ENCODE measurements at places on chromosomes 5 and 9. TPM values are rescaled to one million over a fixed set of nuclear protein-coding genes. Genes with fewer than 3 reads are reported as not detected.

DNA sequence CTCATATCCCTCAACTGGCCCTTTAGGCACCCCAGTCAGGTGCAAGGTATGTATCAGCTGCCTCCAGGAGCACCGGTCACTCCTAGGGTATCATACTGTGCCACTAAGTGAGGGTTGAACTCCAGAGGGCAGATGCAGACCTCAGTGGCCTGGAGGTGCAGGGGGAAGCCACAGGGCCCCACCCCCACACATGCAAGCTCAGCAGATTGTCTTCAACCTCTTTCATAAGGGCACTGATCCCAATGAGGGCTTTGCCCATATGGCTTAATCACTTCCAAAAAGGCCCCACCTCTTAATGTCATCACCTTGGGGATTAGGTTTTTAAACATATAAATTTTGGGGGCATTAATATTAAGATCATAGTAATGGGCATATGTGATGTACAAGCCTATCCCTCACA is 28.2 kb downstream of the BAAT start:
- no peaks in the 10 kb centered on the region for H3K36me3 ChIP-seq
- H3K4me3 ChIP-seq: no peak overlapping the region
- no peaks in the 10 kb centered on the region for H3K27me3 ChIP-seq
- no peak overlapping the region for H3K27ac ChIP-seq

DNA sequence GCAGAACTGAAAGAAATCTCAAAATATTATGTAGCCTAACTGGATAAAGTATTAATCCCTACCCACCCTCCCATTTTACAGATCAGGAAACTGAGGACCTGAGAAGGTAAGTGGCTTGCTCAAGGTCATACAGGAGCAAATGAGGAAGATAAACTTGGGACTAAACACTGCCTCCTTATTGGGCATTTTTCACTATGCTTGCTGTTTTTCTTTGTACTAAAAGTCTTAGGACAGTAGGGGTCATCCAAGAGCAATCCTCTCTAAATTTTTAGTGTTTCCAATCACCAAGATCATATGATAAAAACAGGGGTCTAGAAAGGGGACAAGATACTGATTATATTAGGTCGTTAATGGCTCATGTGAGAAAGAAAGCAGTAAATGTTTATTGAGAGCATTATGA is 80.8 kb downstream of the RORB start:
- no peak overlapping the region for H3K4me3 ChIP-seq
- H3K36me3 ChIP-seq: no peaks in the 10 kb centered on the region
- H3K27ac ChIP-seq: no peak overlapping the region
- no peaks in the 10 kb centered on the region for H3K4me1 ChIP-seq

- H3K4me1 ChIP-seq: peaks cover 18% of the 10 kb centered on the region
- no peak overlapping the region for H3K27ac ChIP-seq
- H3K36me3 ChIP-seq: no peaks in the 10 kb centered on the region
- peak overlapping the region; percentile 10 for H3K4me3 ChIP-seq
These were observed 154.0 kb downstream of the PIK3R1 start for GRCh38 chr5:68369457-68370125.

- no peak overlapping the region for H3K4me3 ChIP-seq
- H3K4me1 ChIP-seq: no peaks in the 10 kb centered on the region
- no peaks in the 10 kb centered on the region for H3K27me3 ChIP-seq
- no peak for DNase-seq
These were observed 69.9 kb downstream of the RCL1 start for GRCh38 chr9:4862506-4863250.

DNA sequence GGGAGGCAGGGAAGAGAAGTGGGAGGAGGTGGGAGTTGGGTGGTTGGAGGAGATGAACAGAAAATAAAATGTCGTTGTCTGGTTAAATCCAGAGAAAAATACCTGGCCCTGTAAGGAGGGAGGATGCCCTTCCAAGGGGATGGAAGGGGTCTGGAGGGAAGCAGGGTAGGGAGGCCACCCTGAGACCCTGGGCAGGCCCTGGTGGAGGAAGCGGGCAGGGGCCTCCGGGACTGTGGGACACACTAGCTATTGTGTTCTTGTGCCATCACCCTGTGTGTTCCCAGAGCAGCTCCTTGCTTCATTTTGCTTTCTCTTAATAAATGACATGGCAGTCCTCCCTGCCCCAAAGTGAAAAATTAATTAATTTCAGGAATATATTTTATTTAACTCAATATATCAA is 11.8 kb upstream of the CD180 start:
- no peaks in the 10 kb centered on the region for H3K27me3 ChIP-seq
- H3K4me1 ChIP-seq: peaks cover 60% of the 10 kb centered on the region
- peak overlapping the region; percentile 28 for H3K27ac ChIP-seq
- no peak overlapping the region for H3K4me3 ChIP-seq

DNA sequence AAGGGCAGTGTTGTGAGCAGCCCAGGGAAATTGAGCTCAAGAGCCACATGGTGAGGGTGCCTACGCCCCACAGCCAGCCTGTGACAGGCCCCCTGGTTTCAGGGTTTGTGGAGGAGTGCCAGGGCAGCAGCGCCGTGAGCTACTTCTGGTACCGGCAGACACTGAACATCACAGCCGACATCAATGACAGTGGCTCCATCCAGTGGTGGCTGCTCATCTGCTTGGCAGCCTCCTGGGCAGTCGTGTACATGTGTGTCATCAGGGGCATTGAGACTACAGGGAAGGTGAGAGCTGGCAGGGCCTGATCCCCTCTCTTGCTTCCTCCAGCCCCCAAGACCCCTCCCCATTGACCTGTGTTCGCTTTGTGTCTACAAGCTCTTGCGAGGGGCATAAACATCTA is 10.2 kb downstream of the SLC6A18 start:
- H3K4me3 ChIP-seq: no peak overlapping the region
- H3K27me3 ChIP-seq: no peaks in the 10 kb centered on the region
- no peaks in the 10 kb centered on the region for H3K36me3 ChIP-seq
- no peak for DNase-seq
- no peak overlapping the region for H3K27ac ChIP-seq

GRCh38 chr9:132901858-132902831 is 23.4 kb downstream of the SPACA9 start:
- H3K27me3 ChIP-seq: no peaks in the 10 kb centered on the region
- H3K4me1 ChIP-seq: no peaks in the 10 kb centered on the region
- H3K4me3 ChIP-seq: no peak overlapping the region
- peaks cover 63% of the 10 kb centered on the region for H3K36me3 ChIP-seq
- H3K27ac ChIP-seq: peak overlapping the region; percentile 12

DNA sequence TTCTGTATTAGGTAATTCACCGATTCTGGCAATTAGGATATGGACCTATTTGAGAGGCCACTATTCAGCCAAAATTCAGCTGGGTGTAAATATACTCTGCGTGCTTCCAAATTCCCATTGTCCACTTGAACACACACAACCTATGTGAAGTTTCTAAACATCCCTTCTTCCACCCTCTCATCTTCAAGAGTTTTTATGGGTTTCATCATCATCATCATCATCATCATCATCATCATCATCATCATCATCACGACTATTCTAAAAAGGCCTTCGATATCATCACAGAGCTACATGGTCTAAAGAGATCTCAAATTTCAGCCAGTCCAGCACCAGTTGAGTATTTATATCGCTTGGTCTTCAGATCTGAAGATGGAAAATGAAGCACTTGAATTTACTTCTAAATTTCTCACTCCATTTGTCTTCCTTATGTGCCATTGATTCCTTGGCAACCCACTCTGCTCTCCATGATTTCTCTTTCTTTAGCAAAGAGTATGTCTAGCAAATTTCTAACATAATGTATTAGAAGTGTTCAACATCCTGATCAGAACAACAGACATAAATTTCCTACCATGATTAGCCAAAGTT is 49.2 kb upstream of the HMHB1 start:
- no peak overlapping the region for H3K4me3 ChIP-seq
- H3K27ac ChIP-seq: no peak overlapping the region
- no peak for DNase-seq
- no peaks in the 10 kb centered on the region for H3K4me1 ChIP-seq

- no peaks in the 10 kb centered on the region for H3K36me3 ChIP-seq
- DNase-seq: no peak
- H3K27me3 ChIP-seq: no peaks in the 10 kb centered on the region
- H3K27ac ChIP-seq: no peak overlapping the region
These were observed 38.6 kb upstream of the GARNL3 start for GRCh38 chr9:127225801-127226625.

DNA sequence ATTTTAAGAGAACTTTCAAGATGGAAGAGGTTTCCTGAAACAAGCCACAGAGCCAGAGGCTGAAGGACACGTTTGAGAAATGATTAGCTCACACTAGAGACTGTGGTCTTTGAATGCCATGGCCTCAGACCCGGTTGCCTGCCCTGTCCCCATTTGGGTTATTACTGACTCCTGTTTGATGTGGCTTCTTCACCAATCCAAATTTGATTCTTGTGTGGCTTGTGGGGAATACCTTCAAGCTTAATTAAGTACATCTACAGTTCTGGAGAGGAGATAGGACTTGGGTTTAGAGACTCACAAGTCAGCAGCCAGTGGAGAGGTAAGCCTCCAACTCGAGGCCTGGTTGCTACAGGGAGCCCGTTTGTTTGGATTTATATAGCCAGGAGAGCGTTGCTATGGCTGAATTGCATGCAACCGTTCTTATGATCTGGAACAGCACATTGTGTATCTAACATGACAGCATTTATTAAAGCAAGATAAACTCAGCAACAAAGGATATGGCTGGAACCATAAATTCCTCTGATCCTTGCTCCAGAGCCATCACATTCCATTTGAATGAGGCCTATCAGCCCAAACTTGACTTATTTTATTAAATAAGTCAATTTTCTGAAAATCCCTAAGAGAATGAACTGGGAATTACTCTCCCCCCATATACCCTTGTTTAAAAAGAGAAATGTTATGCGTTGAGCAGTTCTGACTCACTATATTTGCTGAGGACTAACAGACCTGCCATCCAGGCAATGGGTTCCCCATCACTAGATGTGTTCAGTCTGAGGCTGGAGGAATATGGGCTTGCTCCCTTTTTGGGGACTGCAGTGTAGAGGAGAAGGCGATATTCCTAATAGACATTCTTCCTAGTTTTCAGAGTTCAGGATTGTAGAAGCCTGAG is 88.4 kb upstream of the TNFSF8 start:
- H3K27ac ChIP-seq: no peak overlapping the region
- no peaks in the 10 kb centered on the region for H3K27me3 ChIP-seq
- no peak for DNase-seq
- no peak overlapping the region for H3K4me3 ChIP-seq

DNA sequence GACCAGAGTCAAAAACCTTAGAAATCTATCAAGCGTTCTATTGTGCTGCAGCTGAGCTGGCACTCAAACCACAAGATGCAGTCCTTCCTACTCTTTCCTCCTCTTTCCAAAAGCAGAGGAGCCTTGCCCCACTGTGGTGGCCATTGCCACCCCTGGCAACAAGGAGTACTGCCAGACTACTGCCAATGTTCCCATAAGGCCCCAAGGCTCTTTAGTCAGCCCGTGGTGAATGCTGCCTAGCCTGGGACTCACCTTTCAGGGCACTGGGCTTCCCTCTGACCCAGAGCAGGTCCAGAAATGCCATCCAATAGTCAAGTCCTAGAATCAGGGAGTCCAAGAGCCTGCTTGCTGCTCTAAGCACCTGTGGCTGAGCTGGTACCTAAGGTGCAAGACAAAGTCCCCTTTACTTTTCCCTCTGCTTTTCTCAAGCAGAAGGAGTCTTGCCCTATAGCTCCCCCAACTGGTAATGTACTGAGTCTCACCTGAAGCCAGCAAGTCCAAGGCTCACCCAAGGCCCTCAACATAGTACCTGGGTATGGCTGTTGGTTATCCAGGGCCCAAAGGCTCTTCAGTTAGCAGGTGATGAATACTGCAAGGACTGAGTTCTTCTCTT is 219.4 kb downstream of the ATPSCKMT start:
- DNase-seq: no peak
- no peak overlapping the region for H3K4me3 ChIP-seq
- no peaks in the 10 kb centered on the region for H3K27me3 ChIP-seq
- H3K36me3 ChIP-seq: no peaks in the 10 kb centered on the region

- no peak for DNase-seq
- H3K4me1 ChIP-seq: no peaks in the 10 kb centered on the region
- H3K36me3 ChIP-seq: no peaks in the 10 kb centered on the region
- no peak overlapping the region for H3K4me3 ChIP-seq
These were observed 18.1 kb upstream of the RNF145 start for GRCh38 chr5:159227452-159227851.

DNA sequence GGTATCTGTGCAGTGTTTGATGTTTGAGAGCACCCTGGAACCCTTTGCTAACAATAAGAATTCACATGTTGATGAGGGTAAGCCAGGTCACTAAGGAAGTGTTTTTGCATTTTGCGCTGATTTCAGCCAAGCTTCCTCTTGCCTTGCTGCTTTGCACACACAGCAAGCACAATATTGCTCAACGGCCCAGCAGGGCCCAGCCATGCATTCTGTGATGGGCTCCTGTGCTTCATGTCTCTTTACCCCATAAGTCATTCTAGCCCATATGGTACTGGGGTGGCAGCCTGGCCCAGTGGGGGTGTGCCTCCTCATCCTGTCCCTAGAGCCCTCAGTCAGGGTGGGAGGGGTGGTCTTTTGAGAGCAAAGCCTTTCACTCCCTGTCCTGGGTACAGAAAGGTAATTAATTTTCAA is 481.3 kb downstream of the GADD45G start:
- no peak overlapping the region for H3K4me3 ChIP-seq
- no peak overlapping the region for H3K27ac ChIP-seq
- no peak for DNase-seq
- no peaks in the 10 kb centered on the region for H3K36me3 ChIP-seq
- no peaks in the 10 kb centered on the region for H3K27me3 ChIP-seq

Gene KLF4
- 0.19 TPM for total RNA-seq

Gene SCGB3A2
- total RNA-seq: not detected

Gene NDFIP1
- 78.4 TPM for total RNA-seq

Gene CATSPER3
- total RNA-seq: 0.94 TPM

Gene RUSC2
- total RNA-seq: 0.50 TPM

Gene ORM1
- total RNA-seq: not detected

Gene ANKDD1B
- 0.61 TPM for total RNA-seq

Measured in CD4-positive, alpha-beta memory T cell (primary cell).